ENCODE measurements at places on chromosomes 13 and 19.

DNA sequence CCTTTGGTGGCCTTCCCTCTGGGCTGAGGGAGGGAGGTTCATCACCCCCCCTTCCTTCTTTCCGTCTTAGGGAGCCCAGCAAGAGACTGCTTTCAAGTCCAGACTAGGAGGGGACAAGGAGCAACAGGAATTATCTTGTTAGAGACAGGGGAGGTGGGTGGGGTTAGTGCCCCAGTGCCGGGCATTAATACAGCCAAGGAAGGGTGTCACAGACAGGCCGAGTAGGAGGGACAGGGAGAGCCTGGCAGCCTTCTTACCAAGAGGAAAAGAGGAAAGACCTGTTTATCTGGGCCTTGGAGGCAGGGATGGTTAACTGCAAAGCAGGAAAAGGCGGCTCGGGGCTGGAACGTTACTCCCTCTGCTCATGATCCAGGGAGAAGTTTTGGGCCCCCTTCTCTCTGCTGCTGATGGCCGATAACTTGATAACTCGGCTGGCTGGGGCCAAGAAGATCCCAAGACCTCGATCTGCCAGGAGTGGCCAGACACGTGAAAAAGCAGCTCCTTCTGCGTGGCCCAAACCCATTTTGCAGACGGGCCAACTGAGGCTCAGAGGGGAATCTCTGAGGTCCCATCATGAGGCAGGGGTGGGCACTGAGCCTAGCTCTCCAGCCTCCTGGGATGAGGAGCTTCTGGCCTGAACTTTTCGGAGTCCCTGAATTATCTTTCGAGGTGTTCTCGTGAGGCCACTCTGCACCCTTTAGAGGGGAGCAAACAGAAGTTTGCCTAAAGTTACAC is 79.3 kb downstream of the PTPRS start:
- no peak for DNase-seq

DNA sequence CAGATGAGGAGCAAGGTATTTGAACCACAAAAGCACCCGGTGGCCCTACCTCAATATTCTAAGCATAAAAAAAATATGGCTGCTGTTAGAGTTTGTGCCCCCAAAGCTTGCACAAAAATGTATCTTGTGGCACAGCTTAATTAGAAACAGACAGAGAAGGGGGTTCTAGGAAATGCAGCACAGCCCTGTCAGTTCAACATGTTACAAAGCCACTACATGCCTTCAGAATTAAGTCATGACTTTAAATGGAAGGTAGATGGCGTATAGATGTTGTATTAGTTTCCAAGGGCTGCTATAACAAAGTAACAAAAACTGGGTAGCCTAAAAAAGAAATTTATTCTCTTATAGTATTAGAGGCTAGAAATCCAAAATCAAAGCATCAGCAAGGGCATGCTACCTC is 703.8 kb downstream of the DIAPH3 start:
- DNase-seq, result peak; percentile 6

DNA sequence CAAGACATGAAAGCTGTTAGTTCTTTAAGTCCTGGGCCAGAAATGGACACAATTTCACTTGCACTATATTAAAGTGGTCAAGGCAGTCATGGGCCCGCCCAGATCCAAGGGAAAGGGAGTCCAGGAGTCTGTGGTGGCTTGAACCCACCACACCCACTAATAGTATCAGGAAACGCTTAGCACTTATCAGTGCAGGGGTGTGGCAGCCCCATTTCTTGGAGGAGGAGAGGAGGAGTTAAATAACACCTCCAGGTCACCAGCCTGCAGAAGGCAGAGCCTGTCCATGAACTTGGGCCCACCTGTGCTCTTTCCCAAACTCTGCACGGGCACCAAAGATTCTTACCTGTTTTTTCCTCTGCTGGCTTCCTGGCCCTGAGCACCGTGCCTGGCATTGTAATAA is 5.4 kb upstream of the NTN5 start:
- DNase-seq, result no peak

- no peak for DNase-seq
These were observed 203.0 kb downstream of the DIAPH3 start for GRCh38 chr13:59960683-59961082.

DNA sequence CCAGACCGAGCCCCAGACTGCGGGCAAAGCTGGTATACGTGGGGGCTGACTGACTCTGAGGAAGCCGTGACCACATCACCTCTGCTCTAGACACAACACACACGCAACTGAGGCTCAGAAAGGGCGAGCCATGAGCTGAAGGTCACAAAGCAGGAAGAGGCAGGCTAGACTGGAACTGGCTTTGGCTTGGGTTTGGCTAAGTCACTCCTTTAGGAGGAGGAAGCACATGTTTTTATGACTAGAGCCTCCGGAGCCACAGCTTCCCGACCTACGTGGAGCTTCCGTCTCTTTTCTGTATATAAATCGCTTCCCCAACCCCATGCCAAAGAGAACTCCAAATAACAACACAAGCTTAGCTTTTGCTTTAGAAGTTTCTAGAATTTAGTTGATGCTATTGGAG is 48.0 kb downstream of the RFX2 start:
- DNase-seq, result no peak

DNA sequence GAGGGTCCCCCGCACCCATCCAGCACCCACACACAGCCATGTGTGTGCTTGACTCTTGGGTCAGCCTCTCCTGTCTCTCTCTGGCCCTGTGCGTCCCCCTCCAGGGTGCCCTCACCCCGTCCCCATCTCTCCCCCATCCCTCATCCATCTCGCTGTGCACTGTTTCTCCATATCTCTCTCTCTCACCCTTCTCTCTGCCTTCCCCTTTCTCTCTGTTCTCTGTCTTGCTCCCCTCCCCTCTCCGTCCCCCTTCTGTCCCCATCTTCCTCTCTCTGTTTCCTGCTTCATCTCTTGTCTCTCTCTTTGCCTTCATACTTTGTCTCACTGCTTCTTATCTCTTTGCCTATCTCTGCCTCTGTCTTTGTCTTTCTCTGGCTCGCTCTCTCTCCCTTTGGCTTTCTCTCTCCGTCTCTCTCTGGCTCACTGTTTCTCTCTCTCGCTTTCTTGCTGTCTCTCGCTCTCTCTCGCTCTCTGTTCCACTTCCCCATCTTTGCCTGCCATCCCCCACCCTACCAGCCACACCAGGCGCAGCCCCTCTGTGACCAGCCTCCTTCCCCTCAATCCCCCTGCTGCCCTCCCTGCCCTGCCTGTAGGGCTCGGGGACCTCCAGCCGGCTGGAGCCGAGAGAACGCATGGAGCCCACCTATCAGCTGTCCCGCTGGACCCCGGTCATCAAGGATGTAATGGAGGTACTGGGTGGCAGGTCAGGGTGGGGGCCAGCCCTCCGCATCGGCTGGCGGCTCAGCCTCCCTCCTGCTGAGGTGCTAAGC is 8.9 kb downstream of the STXBP2 start:
- DNase-seq, result no peak

DNA sequence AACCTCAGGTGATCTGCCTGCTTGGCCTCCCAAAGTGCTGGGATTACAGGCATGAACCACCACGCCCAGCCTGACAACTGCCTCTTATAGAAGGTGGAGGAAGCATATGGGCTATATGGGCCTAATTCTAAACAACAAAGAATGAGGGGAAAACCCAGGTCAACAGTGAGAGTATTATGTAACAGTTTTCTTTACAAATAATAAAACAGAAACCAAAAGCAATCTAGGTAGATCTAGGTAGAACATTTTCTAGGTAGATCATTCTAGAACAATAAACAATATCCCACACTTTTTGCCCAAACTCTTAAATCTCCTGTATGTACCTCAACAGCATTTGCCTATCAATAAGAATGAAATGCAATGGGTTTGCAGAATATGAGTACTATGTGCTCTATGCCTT is 267.4 kb downstream of the ABCC4 start:
- no peak for DNase-seq

DNA sequence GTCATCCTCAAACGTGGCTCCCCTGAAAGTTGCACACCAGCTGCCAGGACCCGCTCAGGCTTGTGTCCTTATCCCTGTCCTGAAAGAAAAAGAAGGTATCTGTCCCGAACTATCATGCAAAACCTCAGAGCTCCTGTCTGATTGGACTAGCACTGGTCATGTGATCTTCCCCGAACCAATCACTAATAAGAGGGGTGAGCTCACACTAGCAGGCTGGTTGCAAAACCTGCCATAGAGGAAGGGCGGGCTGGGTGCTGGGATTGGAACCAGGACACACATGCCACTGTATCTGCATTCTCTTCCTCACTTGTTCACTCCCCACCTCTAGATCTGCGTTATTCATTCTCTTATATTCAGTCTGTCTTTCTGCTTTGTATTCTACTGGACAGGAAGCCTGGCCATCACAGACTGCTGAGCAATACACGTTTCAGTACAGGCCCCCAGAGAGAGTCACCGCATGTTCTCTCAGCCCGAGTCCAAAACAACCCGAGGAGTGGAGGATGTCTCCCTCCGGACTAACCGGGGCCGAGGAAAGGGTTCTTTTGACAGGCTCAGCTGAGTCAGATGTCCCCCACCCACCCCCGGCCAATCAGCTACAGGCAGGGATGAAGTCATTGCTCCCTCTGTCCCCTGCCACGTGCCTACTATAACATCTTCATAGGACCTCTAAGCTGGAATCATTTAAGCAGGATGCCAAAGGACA is 97.7 kb downstream of the SIPA1L3 start:
- DNase-seq, result peak; percentile 88

DNA sequence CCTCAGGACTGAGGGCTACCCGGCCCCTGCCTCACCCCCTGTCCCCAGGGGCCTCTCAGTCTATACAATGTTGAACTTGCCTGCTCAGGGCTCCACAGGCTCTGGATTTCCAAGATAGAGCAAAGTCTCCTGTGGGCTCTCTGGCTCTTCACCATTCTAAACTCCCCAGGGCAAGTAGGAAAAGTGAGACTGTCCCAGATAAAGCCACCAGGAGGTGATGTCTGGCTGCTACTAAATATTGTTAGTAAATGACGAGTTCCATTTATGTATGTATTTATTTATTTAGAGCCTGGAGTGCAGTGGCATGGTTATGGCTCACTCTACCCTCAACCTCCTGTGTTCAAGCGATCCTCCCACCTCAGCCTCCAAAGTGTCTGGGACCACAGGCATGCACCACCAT is 73.6 kb upstream of the SIAH3 start:
- peak; percentile 7 for DNase-seq

DNA sequence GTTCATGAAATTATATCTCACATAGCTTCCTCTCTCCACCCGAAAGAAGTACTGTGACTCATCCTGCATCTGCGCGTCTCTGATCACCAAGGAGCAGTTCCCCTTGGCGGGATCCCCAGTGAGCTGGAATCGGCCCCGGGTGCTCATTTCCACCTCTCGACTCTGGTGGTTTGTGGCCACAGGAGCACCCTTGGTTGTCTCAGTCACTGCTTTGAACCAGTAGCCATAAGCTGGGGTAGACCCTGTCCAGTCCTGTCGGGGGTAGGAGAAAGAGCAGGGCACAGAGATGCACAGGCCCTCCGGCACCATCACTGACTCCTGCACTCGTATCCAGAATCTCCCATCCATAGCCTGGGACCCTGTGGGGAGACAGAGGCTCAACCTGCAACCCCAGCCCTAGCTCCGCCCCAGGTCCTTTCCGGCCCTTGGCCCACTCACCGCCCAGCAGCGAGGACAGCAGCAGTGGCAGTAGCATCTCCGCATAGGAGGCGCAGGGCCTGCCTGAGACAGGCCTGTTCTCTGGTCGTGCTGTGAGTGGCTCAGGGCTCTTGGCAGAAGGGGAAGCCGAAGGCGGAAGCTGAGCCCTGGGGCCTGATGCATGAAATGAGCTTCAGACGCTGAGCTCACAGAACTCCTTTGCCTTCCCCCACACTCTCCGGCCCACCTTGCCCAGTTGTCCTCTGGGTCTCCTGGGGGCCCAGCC is at the start of gene SIGLEC10:
Gene SIGLEC10, minus strand, starts transcription at position 536 of the 703 bp plus-strand sequence. Its CDS starts 61 bp downstream, at position 475.
- no peak for DNase-seq

DNA sequence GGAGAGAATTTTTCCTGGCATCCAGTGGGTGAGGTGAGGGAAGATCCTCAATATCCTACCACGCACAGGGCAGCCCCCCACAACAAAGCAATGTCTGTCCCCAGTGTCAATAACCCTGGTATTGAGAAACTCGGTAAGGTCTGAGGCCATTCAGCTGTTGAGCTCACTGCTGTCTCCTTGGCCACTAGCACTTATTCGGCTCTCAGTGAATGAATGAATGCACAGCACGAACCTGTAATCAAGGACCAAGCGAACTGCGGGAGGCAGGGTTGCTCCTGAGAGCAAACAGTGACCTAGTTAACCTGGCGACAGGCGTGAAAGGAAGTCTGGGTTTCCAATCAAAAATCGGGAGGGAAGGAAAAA is 640 bp downstream of the ZSCAN5A start:
- no peak for DNase-seq

- DNase-seq, result no peak
These were observed 103.9 kb upstream of the UBL3 start for GRCh38 chr13:29954082-29955028.

DNA sequence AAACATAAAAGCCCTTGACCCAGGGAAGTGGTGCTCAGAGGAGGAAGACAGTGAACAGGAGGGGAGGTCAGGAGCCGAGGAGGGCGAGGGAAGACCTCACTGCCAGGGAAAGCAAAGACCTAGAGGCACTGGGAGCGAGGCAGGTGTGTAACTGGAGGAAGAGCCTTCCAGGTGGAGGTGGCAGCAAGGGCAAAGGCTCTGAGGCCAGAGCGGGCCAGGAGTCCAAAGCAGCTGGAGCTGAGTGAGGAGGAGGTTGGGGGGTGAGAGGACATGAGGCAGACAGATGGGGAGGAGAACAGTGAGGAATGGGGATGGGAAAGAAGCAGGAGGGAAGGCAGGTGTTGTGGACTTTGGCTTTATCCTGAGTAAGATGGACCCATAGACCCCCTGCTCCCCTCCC is 3.7 kb downstream of the UPK1A start:
- no peak for DNase-seq

- DNase-seq, result no peak
These were observed 18.7 kb downstream of the STK24 start for GRCh38 chr13:98557937-98558792.

DNA sequence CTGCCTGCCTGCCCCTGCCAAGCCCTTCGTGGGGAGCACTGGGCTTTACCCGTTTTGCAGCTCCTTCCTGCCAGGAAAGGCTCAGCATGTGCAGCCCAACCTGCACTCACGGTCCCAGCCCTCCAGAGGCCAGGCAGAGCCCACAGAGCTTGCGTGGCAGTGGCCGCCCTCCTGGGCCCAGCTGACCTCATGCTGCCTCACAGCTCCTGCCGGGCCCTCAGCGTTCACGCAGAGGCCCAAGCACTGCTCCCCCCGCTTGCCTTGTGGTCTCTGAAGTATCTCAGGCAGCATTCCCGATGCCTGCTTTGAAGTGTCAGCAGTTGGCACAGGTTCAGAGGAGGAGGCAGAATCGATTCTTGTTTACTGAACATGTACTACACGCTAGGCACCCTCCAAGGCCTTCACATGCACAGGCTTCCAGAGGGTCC is 32.5 kb downstream of the CAPN12 start:
- DNase-seq, result no peak

DNA sequence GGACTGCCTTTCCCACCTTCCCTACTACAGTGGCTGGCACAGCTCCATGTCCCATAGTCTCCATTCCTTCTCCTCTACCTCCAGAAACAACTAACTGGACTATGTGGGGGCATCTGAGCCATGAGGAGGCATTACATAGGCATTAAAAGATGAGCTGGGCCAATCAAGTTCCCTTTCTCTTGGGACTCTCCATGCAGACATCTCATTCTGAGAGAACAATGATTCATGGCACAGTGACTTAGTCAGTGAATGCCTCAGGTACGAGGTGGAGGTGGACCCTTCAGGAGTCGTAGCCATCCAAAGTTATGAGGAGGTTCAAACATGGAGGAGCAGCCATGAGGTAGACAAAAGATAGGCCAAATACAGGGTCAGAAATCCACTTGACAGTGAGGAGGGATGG is 70.0 kb downstream of the GPC6 start:
- no peak for DNase-seq

- DNase-seq, result no peak
These were observed 43.0 kb downstream of the ZAR1L start for GRCh38 chr13:32272021-32272683.

All from NCI-H526 (cell line).